ENCODE measurements at places on chromosomes 11 and 22. TPM values are rescaled to one million over a fixed set of nuclear protein-coding genes. Genes with fewer than 3 reads are reported as not detected.

- no peak overlapping the region for H3K4me3 ChIP-seq
- H3K27me3 ChIP-seq: no peaks in the 10 kb centered on the region
- DNase-seq: no peak
- H3K36me3 ChIP-seq: no peaks in the 10 kb centered on the region
- H3K27ac ChIP-seq: no peak overlapping the region
These were observed 53.8 kb upstream of the PRSS23 start for GRCh38 chr11:86746514-86746913.

The PGGHG gene
- total RNA-seq: 112 TPM

DNA sequence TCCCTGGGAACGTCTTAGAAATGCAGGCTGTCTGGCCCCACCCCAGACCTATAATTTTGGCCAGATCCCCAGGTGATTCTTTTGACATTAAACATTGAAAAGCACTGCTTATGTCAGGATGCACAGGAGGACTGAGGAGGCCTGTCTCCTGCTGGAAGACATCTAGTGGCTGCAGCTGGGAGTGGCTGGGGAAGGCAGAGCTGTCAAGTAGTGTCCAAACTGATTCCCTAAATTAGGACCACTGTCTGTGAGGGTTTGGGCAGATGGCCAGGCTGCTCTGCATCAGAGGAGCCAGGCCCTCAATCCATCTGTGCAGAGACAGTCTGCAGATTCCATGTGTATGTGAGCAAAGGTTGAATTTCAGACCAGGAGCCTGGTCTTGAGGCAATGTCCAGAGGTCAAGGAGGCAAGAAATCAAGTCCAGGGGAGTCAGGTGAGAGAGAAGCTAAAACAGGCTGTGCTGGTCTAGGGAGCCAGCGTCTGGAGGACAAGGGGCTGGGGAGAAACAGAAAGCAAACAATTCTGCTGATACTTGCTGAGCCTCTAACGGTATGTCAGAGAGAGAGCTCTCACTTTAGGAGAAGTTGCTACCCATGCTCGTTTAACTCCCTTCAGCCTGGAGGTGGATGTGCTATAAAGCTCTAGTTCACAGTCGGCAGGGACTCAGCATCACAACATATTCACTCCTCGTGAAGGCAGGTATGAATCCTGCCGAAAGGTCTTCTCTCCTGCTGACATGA, 15.3 kb upstream of the SYTL2 start:
- no peaks in the 10 kb centered on the region for H3K4me1 ChIP-seq
- no peak overlapping the region for H3K4me3 ChIP-seq
- no peak for DNase-seq
- no peak overlapping the region for H3K27ac ChIP-seq
- H3K27me3 ChIP-seq: no peaks in the 10 kb centered on the region
- H3K36me3 ChIP-seq: no peaks in the 10 kb centered on the region

GRCh38 chr11:75475767-75476650, 43.0 kb upstream of the KLHL35 start:
- H3K27ac ChIP-seq: peak overlapping the region; percentile 65
- peak overlapping the region; percentile 34 for H3K4me3 ChIP-seq
- DNase-seq: peak; percentile 68
- H3K4me1 ChIP-seq: peaks cover 63% of the 10 kb centered on the region
- peaks cover 22% of the 10 kb centered on the region for H3K36me3 ChIP-seq

The LBHD1 gene
- 20.2 TPM for total RNA-seq

The SEPTIN5 gene
- total RNA-seq: 9.2 TPM

DNA sequence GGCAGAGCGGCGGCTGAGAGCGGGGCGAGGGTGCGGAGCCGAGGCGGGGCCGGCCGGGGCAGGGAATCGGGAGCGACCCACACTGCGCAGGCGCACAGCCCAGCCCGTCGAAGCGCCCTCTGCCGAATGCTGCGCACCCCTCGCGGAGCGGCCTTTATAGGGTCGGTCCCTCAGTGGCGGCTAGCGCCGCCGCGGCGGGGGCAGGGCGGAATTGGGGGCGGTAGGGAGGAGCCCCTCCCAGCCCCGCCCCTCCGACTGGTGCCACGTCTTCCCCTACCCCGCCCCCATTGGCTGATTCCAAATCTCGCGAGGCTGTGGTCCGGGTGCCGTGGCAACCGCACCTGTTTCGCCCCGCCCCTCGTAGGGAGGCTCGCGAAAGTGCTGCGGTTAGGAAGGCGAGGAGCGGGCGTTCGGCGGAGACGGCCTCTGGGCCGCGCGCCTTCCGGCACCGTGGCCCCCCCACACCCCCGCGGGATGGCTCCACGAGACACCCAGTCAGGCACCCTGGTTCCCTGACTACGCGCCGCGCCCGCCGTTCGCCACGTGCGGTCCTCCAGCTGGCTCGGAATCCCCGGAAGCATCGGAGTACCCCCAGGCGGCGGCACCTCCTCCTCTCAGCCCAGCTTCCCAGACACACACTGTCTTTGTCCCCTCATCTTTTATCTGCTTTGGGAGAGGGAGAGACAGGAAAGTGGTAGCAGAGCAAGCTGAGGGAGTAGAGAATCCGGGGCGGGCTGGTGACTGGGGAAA, at the start of gene EHD1:
Gene EHD1, minus strand, starts transcription at position 128 of the 750 bp plus-strand sequence. CDS start 157 bp downstream, outside the sequence.
- H3K36me3 ChIP-seq: no peaks in the 10 kb centered on the region
- H3K27ac ChIP-seq: peak within 1 kb of the TSS; percentile 93
- peaks cover 74% of the 10 kb centered on the region for H3K4me1 ChIP-seq
- peak within 1 kb of the TSS; percentile 97 for H3K4me3 ChIP-seq
- DNase-seq: peak; percentile 100

The PLAAT5 gene
- 0.33 TPM for total RNA-seq

The INPPL1 gene
- total RNA-seq: 139 TPM

DNA sequence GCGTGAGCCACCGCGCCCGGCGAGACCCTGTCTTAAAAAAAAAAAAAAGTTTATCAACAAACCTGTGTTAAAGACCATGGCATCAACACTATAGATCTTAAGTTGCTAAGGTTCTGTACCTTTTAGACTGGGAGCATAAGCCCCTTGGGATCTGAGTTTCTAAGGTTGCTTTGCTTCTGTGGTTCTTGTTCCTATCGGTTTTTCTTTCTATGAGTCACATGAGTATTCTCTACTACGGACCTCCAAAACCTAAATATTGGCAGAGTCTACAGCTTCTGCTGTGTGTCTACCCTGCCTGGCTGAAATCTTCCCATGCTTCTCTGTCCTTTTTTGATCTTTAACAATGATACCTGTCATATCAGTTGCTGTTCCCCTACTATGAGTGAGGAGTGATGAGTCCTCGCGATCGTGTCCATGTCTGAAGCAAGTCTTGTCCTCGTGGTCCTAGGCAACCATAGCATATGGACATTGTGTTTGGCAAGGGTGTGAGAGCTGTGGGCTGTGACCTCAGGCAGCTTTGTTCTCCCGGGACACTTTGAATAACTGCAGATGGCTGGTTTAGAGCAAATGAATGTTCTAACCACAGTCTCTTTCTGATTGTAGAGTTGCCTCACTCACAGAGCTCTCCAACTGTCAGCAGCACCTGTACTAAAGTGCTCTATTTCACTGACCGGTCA, 9.0 kb upstream of the DLAT start:
- no peaks in the 10 kb centered on the region for H3K4me1 ChIP-seq
- no peak overlapping the region for H3K27ac ChIP-seq
- no peaks in the 10 kb centered on the region for H3K36me3 ChIP-seq

The AKIP1 gene
- 26.6 TPM for total RNA-seq

GRCh38 chr11:22459048-22459447, 120.9 kb downstream of the SLC17A6 start:
- DNase-seq: no peak
- H3K36me3 ChIP-seq: no peaks in the 10 kb centered on the region
- H3K27me3 ChIP-seq: no peaks in the 10 kb centered on the region
- no peak overlapping the region for H3K27ac ChIP-seq
- H3K4me1 ChIP-seq: no peaks in the 10 kb centered on the region

The CNIH2 gene
- total RNA-seq: 1.3 TPM

DNA sequence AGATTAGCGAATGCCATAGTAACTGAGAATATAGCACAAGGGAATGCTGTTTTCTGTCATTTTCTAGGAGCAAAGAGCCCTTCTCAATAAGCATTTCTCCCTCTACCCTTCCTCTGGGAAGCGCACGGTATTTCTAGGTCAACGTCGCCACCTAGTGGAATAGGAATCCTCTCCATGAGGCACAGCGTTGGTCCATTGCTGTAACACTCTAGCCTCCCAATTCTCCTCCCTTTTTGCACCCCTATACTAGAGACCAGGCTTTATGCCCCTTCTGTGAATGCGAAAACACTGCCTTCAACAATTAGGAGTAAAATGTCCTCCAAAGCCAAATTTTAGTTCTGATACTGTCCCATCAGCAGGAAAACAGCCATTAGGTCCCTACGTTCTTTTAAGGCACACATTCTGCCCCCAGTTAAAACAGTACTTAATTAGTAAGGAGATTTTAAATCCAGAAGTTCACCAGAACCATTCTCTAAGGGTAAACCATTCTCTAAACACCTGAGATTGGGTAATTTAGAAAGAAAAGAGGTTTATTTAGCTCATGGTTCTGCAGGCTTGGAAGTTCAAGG, 12.8 kb upstream of the HYLS1 start:
- no peak overlapping the region for H3K4me3 ChIP-seq
- no peaks in the 10 kb centered on the region for H3K36me3 ChIP-seq
- no peak overlapping the region for H3K27ac ChIP-seq
- no peaks in the 10 kb centered on the region for H3K4me1 ChIP-seq

The ABCG4 gene
- 0.32 TPM for total RNA-seq

DNA sequence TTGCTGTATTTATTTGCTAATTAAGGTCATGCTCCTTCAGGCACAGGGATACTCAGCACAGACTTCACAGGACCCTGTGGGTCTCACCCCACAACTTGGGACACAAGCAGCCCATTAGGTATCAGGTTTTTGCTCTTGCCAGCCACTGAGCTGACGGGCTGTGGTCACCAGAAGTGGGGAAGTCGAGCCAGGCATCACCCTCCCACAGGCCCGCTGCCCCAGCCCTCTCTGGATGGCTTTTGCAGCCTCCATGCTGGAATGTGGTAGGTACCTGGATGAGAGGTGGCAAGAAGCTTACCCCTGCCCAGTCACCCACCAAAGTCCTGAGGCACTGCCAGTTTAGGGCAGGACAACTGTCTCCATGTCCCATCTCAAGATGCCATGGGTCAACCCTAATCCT, 88.4 kb downstream of the PAX6 start:
- peaks cover 3% of the 10 kb centered on the region for H3K36me3 ChIP-seq
- no peaks in the 10 kb centered on the region for H3K4me1 ChIP-seq

GRCh38 chr11:70031631-70032469, 46.3 kb upstream of the ANO1 start:
- H3K4me1 ChIP-seq: no peaks in the 10 kb centered on the region
- H3K36me3 ChIP-seq: no peaks in the 10 kb centered on the region
- no peak overlapping the region for H3K4me3 ChIP-seq
- no peak overlapping the region for H3K27ac ChIP-seq

GRCh38 chr11:35066030-35066429, 72.9 kb upstream of the CD44 start:
- no peak overlapping the region for H3K27ac ChIP-seq
- H3K4me1 ChIP-seq: peaks cover 21% of the 10 kb centered on the region
- no peak for DNase-seq
- no peaks in the 10 kb centered on the region for H3K36me3 ChIP-seq

DNA sequence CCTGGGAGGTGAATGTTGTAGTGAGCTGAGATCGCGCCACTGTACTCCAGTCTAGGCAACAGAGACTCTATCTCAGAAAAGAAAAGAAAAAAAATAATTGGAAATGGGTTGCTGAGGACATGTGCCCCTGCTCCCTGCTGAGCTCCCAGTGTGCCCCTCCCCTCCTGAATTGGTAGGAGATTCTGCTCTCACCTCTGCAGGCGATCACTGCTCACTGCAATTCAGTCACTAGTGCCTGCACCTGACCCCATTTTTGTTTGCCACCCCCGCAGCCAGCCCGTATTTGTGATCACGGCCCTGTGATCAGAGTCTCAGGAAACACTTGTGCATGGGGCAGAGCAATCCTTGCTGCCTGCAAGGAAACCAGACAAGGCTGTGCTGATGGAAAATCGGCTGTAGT, 16.3 kb upstream of the SEC14L3 start:
- H3K27me3 ChIP-seq: no peaks in the 10 kb centered on the region
- no peaks in the 10 kb centered on the region for H3K36me3 ChIP-seq
- H3K4me1 ChIP-seq: no peaks in the 10 kb centered on the region
- DNase-seq: no peak
- H3K27ac ChIP-seq: no peak overlapping the region
- no peak overlapping the region for H3K4me3 ChIP-seq

DNA sequence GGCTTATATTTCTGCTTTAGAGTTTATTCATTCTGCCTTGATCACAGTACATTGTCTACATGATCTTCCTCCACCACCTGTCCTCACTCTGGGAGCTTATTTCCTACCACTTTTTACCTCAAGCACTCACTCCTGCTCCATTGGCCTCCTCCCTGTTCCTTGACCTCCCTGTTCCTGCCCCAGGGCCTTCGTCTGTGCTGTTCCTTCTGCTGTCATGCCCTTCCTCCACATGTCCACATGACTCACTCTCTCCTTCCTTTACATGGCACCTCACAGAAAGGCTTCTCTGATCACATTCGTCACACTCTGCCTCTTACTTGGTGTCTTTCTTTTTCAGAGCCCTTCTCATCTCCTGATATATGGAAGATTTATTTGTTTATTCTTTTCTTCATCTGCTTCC, 103.0 kb downstream of the FBXO7 start:
- H3K27ac ChIP-seq: no peak overlapping the region
- no peak overlapping the region for H3K4me3 ChIP-seq
- no peaks in the 10 kb centered on the region for H3K4me1 ChIP-seq
- H3K27me3 ChIP-seq: no peaks in the 10 kb centered on the region
- H3K36me3 ChIP-seq: no peaks in the 10 kb centered on the region

- H3K36me3 ChIP-seq: peaks cover 81% of the 10 kb centered on the region
- H3K27me3 ChIP-seq: no peaks in the 10 kb centered on the region
- no peak overlapping the region for H3K27ac ChIP-seq
These were observed 42.9 kb downstream of the CTNND1 start for GRCh38 chr11:57804466-57804865.

The LIF gene
- 0.32 TPM for total RNA-seq

The CDON gene
- 5.3 TPM for total RNA-seq

DNA sequence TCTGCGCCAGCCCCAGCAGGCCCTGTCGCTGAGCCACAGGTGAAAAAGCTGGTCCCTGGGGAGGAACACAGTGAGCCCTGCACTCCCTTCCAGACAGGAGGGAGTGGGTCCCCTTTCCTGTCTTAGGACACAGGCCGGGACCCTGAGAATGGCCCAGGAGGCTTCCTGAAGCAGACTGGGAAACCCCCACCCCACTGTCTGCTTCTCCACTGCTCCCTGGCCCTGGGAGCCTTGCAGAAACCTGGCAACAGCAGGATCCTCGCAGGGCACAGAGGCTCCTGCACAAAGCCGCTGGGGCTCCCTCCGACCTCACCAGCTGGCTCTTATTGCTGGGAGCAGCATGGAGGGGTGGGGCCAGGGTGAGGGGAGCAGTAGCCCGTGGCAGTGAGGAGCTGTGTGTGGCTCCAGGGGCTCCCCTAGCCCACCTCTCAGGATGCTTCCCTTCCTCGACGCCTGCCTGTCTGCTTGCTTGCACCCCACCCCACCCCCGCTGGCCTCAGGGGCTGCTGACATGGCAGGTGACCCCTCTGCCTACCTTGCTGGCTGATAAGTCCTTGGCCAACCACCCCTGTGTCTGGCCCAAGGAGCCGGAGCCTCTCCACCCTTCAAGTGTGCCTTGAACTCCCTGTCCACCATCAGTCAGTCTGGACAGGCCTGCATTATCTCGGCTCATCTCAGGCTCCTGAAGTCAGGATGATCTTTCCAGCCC, 72.1 kb upstream of the KCNQ1OT1 start:
- no peak overlapping the region for H3K27ac ChIP-seq
- H3K4me3 ChIP-seq: no peak overlapping the region
- no peaks in the 10 kb centered on the region for H3K36me3 ChIP-seq
- H3K4me1 ChIP-seq: no peaks in the 10 kb centered on the region
- DNase-seq: peak; percentile 41

Measured in spleen (tissue), 13 donors.